ENCODE measurements at places on chromosomes 3 and 15.
A peak's percentile ranks its signal among the peaks of the same experiment; 100 is the strongest.

GRCh38 chr3:119937229-119937628, 155.3 kb downstream of the NR1I2 start:
- DNase-seq = no peak

DNA sequence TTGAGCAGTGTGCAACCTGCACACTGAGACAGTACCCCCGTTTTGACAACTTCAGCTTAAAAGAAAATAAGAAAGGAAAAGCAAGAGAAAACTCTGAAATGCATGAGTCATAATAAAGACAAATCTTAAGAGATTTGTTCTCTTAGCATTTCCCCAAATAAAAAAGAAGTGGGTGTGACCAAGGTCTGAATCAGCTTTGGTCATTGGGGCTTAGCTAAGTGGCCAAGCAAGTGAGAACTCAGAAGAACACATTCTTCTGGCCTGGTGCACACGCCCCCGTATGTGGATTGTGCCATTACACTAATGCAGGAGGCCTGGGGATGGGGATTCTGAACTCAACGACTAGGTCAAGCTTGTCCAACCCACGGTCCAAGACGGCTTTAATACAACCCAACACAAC, 56.9 kb upstream of the PDZRN3 start:
- DNase-seq = no peak

DNA sequence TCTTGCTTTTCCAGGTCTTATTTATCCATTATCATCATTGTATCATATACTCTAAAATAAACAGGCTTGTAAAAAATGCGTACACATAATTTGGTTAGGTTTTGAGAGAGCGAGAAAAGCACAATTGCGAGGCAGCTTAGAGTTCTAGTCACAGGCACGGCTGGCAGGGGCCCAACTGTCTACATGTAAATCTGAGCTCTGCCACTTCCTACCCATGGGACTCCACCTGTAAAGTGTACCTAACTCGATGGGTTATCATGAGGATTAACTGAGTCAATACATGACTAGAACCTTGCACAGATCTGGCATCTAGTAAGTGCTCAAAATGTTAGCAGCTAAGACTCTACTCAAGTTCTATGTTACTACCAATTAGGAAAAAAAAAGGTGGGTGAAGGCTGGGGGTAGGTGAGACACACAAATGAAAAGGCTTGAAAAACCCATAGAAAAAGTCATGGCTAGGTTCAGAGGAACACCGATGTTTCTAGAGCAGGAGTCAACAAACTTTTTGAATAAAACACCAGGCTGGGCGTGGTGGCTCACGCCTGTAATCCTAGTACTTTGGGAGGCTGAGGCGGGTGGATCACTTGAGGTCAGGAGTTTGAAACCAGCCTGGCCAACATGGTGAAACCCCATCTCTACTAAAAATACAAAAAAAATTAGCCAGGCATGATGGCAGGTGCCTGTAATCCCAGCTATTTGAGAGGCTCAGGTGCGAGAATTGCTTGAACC, 36.2 kb downstream of the GLB1 start:
- peak; percentile 37 for DNase-seq

DNA sequence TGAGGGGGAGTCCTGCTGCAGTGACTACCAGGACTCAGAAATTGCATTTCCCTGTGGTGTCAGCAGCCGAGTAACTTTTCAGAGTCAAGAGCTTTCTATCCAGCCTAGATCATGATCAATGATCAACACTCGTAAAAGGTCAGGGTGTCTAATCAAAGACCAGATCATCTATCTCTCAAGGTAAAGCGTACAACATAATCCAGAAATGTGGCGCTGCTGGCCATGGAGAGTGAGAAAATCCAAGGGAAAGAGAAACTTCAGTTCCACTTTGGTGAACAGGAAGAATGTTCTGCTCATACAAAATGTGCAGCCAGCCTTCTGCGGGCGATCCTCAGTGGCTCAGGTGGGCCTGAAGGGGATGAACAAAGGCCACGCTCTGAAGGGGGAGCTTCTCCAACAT, 1005.8 kb upstream of the NR2F2 start:
- DNase-seq = no peak

GRCh38 chr3:139671863-139672646, 5.7 kb downstream of the NMNAT3 start:
- no peak for DNase-seq

DNA sequence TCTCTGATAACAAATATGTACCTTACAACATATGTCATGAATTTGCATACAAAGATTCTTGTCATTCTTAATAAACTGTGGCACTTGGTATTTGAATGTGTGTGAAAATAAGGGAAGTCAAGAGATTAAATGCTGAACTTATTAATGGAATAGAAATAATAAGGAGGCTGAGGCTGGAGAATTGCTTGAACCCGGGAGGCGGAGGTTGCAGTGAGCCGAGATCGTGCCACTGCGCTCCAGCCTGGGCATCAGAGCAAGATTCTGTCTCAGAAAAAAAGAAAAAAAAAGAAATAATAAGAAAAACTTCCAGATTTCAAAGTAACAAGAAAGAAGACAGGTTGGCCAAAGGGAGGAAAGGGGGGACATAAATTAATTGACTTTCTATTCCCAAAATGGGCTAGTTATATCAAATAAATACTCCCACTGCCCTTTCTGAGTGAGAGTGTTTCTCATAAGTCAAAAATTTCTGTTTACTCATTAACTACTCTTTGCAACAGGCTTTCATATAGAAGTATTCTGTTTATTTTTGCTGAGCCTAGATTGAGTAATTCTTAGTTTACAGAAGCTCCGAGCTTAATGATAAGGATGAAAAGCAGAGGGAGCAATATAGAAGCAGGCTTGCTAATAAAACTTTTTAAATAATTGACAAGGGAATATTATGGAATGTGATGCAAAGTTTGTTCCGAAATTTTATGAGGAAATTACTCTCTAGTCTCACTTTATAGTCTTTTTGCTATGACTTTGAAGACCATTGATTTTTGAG, 25.6 kb downstream of the KNG1 start:
- no peak for DNase-seq

- DNase-seq = no peak
Measured at GRCh38 chr3:69044608-69045007, 7.5 kb downstream of the TMF1 start.

DNA sequence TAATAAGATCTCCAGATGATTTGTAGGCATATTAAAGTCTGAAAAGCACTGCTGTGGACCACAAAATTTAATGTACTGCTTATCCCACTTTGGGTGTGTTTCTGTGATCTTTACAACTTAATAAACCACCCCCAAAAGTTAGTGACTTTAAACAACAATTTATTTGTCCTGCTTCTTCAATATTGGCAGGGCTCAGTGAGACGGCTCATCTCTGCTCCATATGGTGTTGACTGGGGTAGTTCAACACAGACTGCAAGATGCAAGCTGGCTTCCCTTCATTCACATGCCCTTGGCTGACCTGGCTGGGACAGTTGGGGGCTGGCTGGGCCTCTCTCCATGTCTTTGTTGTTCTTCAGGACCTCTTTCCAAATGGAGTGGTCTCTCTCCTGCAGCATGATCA, 337.8 kb downstream of the FHIT start:
- DNase-seq = no peak

DNA sequence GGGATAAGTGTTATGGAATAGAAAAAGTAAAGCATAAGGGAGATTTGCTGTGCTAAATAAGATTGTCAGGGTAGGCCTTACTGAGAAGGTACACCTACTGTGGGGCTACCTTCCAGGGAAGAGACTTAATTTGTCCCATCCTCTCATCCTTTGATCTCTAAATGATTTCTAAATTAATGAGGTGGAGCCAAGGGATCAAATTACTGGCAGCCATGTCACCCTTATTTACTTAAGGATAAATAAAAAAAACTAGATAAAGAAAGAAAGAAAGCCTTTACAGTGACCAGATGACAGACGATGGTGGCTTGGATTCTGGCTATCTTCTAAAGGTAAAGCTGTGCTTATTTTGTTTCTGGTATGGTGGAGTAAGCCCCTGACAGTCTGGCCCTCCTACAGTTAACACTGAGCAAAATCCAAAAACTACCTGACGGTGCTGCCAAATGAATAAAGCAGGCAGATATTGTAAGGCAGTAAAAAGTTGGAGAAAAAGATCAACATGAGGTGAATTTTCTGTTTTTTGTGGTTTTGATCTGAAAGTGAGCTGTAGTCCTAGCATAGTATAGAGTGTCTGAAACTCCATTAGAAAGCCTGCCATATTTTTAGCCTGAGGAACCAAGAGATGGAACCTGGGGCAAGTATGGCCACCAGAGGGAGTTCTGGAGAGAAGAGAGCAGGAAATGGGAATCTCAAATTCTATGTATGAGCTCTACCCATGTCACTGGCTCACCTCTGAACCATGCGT, 285.1 kb upstream of the MANF start:
- DNase-seq = no peak

DNA sequence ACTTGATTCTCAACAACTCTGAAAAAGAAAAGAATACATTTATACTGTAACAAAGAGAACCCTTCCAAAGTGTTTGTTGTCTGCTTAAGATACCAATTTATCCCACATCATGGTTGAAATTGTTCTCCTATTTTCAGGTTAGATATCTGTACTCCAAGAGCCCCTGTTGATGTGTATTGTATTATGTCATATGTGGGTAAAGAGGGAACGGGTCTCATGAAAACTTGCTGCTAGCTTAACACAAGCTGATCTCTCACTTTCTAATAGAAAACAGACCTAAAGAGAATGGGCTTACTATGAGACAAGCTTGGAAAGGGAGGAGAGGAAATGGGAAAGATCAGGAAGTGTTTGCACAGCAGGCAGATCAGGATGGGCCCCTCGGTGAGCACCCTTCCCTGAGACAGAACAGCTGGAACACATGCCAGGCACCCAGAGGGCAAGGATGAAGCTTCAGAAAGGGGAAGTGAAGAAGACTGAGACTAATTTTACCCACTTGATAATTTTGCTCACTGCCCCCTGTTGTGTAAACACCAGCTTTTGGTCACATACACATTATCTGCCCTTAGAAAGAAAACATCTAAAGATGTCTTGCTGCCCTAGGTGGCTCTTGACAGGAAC, 747.9 kb upstream of the CCDC54 start:
- no peak for DNase-seq

- no peak for DNase-seq
Measured at GRCh38 chr15:52150871-52151270, 38.3 kb upstream of the BCL2L10 start.

- no peak for DNase-seq
Measured at GRCh38 chr3:188888321-188889053, 283.3 kb upstream of the TPRG1 start.

DNA sequence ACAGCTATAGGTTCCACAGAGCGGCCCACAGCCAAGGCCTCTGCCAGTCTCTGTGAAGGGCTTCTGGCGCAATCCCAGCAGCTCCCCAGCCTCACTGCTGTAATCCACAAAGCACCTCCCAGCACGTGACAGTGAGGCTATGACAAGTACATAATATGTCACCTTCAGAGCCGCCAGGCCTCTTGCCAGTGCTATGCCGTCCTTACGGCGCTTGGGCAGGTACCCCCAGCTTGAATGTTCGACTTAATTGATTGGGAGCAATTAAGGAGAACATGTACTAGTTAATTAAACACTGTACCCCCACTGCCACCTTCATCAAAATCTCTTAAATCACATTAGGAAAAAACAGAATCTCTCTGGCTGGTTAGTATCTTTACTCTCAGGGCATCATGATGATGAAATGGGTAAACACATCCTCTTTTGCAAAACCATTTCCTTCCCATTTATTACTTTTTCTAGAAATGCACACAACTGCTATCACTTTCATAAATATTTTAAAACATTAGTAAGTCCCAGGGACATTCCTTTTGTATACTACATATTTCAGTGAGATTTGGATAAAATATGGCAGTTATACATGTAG, 169.9 kb downstream of the XXYLT1 start:
- DNase-seq = no peak

GRCh38 chr3:47636225-47636624, 57.6 kb upstream of the CSPG5 start:
- no peak for DNase-seq

GRCh38 chr15:63858881-63859280, 25.1 kb upstream of the HERC1 start:
- no peak for DNase-seq

DNA sequence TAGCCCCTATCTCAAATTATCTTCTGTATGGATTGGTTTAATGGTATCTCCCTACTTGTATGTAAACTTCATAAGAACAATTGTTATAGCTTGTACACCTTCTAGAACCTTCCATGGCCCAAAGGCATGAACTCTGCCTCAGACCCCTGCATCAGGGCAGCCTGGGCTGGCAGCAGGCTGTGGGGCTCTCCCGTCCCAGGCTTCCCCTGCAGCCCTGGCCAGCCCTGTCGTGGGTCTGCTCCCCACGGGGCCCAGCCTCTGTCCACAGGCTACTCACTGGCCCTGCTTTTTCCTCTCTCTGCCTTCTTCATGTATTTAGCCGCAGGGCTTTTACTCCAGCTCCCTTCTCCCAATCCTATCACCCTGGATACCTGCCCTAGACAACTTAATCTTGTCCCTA, 4.4 kb downstream of the SCN5A start:
- DNase-seq = no peak

DNA sequence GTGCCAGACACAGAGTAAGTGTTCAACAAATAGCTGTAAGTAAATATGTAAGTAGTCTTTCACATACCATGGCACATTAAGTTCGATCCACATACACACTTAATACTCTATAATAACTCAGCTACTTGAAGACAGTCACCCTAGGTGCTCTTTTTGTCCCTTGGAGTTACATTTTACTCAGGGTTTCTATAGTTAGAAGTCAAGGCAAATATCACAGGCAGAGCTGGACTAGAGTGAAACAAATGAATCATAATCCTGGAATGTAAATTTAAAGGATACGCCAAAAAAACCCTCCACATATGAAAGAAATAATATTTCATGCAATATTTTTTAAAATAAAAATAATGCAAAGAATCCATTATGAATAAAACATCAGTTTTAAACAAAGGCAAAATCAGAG, 461.8 kb downstream of the MAGI1 start:
- DNase-seq = no peak

GRCh38 chr3:124467980-124468902, 262.0 kb upstream of the UMPS start:
- no peak for DNase-seq

DNA sequence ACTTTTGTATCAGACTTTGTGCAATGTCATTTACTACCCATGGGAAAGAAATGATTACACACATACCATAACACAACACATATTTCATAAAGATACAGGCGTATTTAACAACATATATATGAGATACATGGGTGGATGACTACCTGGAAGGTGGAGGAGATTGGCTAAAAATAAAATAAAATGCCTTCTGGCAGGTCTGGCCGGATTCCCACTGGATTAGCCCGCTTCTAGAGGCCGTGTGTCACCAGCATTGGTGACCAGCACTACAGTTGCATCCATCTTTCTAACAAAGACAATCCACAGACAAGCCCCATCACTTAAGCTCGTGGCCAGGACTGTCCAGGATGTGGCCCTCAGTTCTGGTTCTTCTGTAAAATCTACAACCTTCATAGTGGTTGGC, 21.0 kb upstream of the SEC22A start:
- DNase-seq = no peak

All from T follicular helper cell (primary cell).